Fibroblast of gingiva (primary cell): ENCODE measurements at places on chromosomes 1 and 21.

DNA sequence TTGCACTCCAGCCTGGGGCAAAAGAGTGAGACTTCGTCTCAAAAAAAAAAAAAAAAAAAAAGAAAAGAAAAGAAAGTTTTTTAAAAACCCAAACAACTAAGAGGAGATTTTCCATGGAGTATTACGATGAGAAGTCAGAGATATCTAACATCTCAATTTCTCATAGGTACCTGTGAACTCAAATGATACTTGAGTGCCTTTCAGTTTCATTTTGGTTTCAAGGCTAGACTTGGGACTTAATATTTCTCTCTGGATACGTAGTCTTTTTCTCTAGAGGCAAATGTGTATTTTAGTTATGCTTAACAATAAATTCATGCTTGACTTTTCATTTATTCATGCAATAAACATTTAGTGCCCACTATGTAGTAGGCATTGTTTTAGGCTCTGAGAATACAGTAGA lies 15.0 kb downstream of the ZYG11B start:
- DNase-seq, result no peak

- DNase-seq, result no peak
Measured at GRCh38 chr1:183124259-183124658, 61.8 kb upstream of the LAMC2 start.

GRCh38 chr1:183827801-183828200 lies 22.9 kb downstream of the RGL1 start:
- no peak for DNase-seq

GRCh38 chr1:152745289-152745704 lies 12.5 kb upstream of the KPRP start:
- DNase-seq, result peak; percentile 12

GRCh38 chr1:232162001-232162400 lies 467.9 kb downstream of the SIPA1L2 start:
- no peak for DNase-seq

DNA sequence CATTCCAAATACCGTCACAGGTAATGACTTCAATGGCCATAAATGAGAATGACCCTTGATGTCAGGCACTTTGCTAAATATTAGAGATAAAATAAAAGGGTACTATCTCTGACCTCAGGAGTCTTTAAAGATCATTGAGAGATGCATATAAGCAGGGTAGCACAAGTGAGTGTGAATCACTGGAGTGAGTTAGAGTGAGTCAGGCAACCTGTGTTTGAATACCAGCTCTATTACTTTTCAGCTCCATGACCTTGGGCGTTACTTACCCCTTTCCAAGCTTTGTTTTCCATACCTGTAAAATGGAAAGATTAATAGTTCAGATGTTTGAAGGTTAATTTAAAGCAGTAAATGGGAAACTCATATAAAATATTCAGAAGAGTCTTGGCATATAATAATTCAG lies 1058.0 kb upstream of the ADGRL4 start:
- DNase-seq, result no peak

DNA sequence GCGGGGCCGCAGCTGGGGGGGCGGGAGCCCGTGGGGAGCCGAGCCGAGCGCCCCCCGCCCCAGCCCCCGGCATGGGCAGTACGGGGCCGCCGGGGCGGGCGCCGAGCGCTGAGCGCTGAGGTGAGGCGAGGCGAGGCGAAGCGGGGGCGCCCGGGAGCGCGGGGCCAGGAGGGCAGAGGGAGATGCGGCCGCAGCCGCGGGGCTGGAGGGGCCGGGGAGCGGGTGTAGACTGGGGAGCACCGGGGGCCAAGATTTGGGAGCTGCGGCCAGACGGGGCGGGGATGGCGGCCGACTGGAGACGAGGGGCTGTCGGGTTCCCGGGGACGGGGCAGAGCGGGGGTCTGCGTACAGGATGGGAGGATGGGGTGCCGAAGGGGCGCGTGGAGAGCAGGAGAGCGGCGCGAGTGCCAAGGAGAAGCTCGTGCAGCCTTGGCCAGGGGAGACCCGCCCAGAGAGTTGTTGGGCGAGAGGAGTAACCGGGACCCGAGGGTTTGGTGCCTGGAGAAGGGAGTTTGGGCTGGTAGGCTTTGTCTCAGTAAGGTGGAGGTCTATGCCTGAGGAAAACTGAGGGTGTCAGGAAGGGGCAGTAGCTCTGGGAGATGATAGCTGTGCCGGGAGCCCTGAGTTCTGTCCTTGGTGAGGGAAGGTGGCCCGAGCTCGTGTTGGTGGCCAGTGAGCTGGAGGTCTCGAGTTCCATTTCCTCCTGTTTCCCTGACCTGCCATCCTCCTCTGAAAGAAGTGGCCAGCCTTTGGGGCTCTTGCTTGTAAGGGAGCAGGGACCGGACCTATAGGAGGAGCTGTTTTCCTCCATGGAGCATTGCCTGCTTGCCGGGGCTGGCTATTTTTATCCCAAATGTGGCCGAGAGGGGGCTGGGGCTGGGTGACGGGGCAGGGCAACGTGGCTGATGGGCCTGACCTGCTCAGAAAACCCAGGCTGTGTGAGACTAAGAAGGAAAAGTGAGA lies 539 bp downstream of the ATP8B2 start:
- peak; percentile 90 for DNase-seq

- DNase-seq, result no peak
Measured at GRCh38 chr1:76501586-76502219, 365.6 kb upstream of the ST6GALNAC5 start.

- no peak for DNase-seq
Measured at GRCh38 chr21:40130476-40130875, 263.2 kb downstream of the PCP4 start.

DNA sequence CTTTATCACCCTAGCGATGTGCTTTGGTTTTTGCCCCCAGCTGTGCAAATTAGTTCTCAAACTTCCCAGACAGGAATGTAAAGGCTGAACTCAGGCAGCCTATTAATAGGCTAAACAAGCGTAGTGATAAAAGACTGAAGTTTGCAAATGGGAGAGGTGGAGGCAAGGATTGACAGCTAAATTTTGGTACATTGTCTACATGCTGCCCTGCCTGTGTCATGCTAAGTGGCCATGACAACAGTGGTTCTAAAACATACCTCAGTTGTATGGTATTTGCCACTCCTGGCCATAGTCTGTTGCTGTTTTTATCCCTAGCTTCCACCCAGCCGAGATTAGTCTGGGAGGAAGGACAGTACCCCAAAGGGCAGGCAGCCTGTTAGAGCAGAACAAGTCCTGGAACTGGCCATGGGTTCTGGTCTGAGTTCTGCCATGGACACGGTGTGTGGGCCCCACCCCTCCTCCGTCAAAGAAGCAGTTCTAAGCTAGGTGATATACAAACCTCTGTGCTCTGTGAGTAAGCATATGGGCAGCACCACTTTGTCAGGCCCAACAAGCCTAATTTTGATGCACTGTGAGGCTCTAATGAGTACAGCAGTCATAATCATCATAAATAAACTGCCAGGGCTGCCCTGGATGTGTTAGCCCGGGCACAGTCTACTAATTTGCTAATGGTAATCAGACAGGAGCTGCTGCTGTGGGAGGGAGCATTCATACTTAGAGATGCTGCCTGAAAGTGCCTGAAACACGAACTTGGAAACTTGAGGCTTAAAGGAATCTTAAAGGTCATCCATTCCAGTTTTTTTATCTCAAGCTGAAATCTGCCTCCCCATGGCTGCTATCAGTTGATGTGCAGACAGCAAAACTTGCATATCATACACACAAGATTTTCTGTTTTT lies 177.1 kb downstream of the HHAT start:
- no peak for DNase-seq

DNA sequence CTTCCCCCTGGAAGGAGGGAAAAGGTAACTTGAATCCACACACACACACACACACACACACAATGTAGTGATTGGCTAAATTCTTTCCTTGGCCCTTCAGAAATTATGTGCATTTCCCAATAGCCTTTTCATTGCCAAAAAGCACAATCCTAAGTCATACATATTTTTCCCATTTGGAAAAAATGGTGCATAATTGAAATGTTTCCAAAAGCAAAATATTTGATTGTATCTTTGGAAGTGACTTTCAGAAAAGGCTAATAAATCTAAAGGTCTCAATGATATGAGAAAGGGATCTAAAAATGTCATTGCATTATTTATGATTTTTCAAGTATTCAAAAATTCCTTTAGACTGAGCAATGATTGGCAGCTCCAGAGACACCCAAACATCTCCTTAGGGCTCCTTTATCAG lies 43.5 kb upstream of the NEK7 start:
- DNase-seq, result peak; percentile 95

DNA sequence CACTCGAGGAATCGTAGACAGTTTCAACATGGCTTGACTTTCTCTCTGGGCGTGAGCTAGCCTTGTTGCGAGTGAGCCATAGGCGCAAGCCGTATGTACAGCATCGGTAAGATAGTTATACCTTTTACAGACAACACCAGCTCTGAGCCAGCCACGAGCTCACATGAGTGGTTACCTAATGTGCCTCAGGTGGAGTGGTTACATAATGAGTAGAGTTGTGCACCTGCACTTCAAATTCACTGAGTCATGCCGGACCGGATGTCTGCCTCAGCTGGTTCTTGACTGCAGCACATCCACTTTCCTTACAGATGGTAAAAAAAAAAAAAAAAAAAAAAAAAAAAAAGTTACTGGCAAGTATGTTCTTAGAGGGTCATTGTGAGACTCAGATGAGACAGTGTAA lies 360.4 kb upstream of the NR5A2 start:
- DNase-seq, result no peak

DNA sequence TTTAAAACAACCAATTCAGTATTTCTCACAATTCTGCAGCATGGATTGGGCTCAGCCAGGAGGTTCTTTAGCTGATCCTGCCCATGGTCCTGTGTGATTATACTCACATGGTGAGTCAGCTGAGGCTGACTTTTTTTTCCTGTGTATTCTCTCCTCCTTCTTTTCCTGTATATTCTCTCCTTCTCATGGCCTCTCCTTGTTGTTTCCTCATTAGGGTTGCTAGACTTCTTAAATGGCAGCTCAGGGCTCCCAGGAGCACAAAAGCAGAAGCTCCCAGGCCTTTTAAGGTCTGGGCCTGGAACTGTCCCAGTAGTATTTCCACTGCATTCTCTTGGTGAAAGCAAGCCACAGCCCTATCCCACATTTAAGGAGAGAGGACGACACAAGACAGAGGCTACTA lies 26.8 kb downstream of the VANGL1 start:
- DNase-seq, result peak; percentile 6

DNA sequence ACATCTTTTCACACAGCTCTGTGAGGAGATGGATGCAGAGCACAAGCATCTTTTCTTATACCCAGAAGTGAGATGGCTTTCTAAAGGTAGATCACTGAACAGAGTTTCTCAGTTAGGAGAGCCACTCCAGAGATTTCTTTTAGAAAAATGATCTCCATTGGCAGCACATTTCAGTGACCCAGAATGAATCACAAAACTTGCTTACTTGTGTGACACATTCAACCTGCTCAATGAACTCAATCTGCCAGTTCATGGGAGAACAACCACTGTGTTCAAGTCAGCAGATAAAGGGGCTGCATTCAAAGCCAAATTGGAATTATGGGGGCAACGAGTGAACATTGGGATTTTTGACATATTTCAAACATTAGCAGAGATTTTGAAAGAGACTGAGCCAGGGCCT lies 78.3 kb downstream of the UCHL5 start:
- DNase-seq, result no peak

GRCh38 chr1:13737398-13737797 lies 37.4 kb downstream of the PRDM2 start:
- DNase-seq, result no peak

DNA sequence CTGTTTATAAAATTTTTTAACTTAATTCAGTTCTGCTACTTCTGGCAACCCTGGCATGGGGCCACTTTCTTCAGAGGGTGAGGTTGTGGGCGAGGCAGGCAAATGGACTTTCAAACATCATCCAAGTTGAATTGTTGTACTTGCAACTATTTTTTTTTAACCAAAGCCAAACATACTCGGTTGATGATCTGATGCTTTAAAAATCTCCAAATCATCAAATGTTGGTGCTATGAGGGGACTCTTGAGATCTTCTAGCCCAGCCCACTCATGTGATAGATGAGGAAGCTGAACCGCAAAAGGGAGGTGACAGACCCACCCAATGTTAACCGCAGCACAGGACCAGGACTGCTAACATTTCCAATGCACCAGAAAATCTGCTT lies 6.7 kb downstream of the SLC1A7 start:
- peak; percentile 56 for DNase-seq

DNA sequence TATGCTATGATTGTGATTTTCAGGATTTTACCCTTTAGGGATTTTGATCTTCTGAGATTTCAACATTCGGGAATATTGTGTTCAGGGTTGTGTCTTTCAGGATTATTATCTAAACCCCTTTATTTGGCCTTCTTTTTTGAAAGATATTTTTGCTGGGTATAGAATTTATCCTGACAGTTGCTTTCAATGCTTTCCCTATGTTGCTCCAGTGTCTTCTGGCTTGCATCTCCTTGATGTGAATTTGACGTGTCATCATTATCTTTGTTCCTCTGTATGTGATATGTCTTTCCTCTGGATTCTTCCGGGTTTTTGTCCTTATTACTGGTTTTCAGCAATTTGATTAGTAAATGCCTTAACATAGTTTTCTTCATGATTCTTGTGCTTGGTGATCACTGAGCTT lies 25.9 kb upstream of the RIPK4 start:
- no peak for DNase-seq

- DNase-seq, result no peak
Measured at GRCh38 chr1:243438146-243438545, 182.3 kb downstream of the SDCCAG8 start.

DNA sequence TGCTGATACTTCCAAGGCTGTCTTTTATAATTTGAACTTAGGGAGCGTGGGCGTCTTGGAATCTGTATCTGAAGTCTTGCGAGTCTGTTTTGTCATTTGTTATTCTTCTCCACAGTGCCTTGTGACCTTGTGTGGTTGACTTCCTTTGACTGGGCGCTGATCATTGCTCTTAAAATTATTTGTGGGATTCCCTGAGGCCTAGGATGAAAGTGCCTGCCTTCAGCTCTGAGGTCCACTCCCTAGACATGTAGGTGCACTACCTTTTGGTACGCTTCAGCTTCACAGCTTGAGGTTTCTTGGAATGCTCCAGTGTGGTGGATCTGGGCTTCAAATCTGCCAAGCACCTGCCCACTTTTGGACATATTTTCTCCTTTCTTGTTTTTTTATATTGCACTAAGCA lies 50.2 kb upstream of the IGSF5 start:
- DNase-seq, result no peak

- DNase-seq, result no peak
Measured at GRCh38 chr1:229365569-229365968, 22.7 kb upstream of the CCSAP start.
